ENCODE measurements at places on chromosomes 6 and 20.

GRCh38 chr6:105263685-105264610, 84.1 kb upstream of the POPDC3 start:
- no peak for DNase-seq

DNA sequence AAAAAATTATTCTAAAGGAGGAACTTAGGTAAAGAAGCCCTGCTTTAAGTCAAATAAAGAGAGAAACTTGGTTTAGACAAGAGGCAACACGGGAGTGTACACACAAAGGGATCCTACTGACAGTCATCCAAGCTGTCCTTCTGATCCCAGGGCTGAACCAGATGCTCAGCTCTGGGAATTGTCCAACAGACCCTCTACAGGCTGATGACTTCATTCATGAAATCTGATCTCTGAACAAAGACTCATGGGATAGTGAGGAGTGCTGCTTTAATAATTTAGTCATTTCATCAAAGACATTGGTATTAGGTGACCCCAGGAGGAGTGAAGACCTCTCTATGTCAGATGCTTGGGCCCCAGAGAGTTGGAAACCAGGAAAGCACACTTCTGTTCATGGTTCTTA, 65.6 kb upstream of the ARMH2 start:
- DNase-seq, result no peak

DNA sequence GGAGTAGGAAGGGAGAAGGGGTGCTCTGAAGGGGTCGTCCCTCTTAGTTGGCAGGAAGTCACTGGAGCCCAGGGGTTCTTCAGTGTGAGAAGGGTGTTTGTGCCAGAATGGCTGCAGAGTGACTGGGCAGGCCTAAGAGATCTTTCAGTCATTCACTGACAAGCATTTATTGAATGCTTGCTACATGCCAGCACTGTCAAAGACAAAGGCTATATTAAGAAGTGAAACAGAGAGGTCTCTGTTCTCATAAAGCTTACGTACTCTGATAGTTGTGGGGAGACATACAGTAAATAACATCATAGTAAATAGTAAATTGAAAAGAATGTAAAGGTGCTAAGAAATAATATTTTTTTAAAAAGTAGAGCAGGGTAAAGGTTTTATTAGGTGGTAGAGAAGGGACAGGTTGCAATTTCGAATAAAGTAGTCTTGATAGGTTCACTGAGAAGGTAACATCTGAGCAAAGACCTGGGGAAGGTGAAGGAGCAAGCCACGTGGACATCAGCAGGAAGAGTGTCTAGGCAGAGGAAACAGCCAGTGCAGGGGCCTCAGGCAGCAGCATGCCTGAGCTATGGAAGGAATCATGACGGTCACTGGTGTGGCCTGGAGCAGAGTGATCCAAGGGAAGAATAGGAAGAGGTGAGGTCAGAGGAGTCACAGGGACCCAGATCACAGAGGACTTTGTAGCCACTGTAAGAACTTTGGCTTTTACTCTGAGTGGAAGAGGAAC, 36.3 kb upstream of the RNF8 start:
- no peak for DNase-seq

- DNase-seq, result no peak
Observed at GRCh38 chr6:100924534-100925227, 43.6 kb upstream of the ASCC3 start.

DNA sequence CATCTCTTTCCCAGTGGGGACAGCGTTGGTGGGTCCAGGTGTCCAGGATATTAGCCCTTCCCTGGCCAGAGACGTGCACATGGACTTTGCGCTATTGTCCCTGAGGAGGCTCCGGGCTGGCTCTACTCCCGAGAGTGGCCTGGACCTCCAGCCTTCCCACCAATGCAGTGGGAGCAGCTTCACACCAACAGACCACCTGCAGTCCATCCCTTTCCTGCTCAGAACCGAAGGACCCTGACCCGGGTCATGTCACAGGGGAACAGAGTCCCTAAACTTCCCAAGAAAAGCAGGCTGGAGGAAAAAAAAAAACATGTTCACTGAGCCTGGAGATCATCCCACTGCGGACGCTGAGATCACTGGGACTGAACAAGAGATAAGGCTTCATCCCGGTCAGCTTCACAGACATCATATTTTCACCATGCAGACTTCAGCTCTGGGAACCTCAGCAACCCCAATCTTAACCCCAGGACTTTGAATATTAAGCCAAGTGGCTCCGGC, 18.3 kb downstream of the ZMYND8 start:
- DNase-seq, result no peak

GRCh38 chr6:89471287-89471867, 38.4 kb downstream of the ANKRD6 start:
- DNase-seq, result peak; percentile 21

DNA sequence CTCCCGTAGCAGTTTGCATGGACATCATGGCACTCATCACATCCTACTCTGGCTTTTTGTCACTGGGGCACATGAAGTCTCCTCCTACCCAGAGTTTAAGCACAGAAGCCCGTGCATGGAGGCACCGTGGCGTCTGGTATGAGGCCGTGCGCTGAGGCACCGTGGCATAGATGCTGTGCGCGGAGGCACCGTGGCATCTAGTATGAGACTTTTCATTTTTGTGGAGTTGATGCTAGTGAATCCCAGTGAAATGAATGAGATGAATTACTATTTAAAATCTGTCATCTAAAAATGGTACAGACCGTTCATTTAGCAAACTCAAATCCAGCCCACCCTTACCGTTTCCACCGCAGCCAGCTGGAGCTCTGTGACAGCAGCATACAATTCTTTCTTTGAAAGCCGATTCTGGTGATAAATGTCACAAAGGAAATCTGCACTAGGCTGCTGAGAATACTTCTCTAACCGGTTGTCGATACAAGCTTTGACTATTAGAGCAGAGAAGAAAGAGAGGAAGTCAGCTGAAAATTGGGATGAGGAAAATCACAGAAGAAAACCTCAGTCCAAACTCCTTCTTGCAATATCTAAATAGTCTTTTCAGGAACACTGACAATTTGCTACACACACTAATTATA, 11.3 kb downstream of the CYP24A1 start:
- no peak for DNase-seq

DNA sequence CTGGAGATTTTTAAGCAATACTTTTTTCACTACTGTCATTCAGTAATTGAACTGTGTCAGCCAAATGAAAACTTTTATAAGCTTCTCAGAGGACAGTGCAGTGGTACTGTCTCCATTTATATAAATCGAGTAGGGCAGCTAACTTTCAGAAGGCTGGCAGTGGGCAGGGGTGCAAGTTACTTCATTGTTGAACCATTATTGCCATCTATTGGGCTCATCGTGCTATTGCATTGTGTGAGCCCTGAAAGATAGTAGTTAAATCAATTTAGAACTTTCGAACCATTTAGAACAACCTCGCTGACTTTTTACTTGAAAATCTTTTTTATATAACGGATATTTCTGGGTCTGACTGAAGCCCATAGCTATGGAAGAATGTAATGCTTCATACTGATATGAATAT, 347.8 kb upstream of the PLCB4 start:
- DNase-seq, result peak; percentile 54

- peak; percentile 16 for DNase-seq
Observed at GRCh38 chr20:46520976-46521579, 7.7 kb upstream of the ZNF334 start.

DNA sequence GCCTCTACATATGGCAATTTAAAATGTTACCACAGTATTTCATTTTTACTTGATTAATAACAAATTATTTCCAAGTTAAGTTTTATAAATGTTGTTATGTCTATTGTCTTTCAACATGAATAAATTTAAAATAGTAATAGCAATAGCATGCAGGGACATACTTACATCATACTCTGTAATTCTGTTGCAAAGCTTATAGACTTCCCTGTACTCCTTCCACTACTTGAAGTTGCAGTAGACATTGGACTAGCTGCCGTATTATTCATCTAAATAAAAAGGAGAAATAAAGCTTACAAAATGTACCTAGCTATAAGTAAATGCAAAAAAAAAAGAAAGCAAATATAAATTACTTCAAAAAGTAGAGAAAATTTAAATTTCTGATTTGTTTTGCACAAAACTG, 12.7 kb downstream of the SUPT3H start:
- no peak for DNase-seq

- DNase-seq, result no peak
Observed at GRCh38 chr6:31657406-31658157, 1.9 kb downstream of the APOM start.

DNA sequence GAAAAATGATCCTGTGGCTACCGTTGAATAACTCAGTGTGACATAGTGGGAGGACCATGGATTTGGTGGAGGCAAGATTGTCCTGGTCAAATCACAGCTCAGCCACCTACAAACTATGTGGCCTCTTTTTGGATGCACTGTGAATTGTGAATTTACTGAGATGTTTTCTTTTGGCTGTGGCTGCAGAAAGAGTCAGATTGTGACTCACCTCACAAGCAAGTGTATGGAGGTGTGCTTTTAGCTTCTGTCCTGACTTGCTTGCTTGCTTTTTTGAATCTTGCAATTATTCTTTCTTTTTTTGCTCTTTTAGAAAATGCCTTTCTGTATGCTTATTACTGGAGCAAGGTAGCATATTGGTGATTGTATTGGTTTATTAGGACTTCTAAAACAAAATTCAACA, 122.9 kb upstream of the FOXO3 start:
- no peak for DNase-seq

- DNase-seq, result no peak
Observed at GRCh38 chr6:22350109-22350508, 53.3 kb upstream of the PRL start.

- no peak for DNase-seq
Observed at GRCh38 chr6:88698661-88699060, 264.8 kb downstream of the RNGTT start.

GRCh38 chr6:36349240-36349639, 12.6 kb upstream of the BNIP5 start:
- no peak for DNase-seq

DNA sequence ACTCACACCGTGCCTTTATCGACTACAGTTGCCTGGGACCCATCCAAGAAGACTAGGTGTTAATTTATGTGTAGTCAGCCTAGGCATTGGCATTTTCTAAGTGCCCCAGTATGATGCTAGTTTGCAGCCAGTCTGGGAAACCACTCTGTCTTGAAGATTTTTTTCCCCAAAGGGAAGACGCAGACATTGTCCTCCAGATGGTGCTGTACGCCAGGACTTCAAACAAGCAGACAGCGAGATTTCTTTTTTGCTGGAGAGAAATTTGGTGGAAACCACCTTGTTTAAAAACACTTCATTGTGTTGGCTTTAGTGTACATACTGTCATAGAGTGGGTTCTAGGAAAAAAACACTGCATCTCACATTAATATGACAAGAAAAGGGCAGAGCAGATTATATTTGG, 30.0 kb downstream of the ALDH5A1 start:
- DNase-seq, result peak; percentile 20

- no peak for DNase-seq
Observed at GRCh38 chr20:50138479-50139393, 14.8 kb downstream of the PEDS1 start.

DNA sequence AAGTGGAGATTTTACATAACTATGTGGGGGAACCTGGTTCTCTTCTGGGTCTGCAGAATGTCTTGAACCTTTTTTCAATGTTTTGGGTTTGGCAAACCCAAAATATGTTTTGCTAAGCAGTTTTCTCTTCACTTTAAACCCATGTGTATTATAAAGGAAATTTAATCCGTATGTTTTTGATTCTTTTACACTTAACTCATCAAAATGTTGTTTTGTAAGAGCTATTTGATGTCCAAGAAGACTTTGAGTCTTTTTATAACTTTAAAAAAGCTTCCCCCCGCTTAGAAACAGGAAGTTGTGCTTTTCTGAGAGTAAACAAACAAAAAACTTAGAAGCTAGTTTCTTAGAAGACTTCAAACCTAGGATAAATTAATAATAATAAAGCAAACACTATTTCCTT, 81.9 kb upstream of the CEP162 start:
- no peak for DNase-seq

DNA sequence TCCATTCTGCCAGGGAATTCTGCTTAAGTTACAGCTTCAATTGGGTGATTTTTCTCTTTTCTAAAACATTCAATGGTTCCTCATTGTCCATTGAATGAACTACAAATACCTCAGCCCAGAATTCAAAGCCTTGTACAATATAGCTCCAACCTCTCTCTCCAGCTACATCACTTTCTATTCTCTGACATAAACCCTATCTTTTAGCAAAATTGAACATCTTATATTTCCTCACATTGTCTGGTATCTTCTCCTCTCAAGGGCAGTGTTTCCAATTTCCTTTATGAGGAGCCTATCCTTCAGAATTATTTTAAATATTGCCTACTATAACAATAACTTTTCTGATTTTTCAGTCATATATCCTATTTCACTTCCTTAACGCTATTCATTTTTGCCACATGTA, 203.6 kb upstream of the RNF217 start:
- DNase-seq, result no peak

DNA sequence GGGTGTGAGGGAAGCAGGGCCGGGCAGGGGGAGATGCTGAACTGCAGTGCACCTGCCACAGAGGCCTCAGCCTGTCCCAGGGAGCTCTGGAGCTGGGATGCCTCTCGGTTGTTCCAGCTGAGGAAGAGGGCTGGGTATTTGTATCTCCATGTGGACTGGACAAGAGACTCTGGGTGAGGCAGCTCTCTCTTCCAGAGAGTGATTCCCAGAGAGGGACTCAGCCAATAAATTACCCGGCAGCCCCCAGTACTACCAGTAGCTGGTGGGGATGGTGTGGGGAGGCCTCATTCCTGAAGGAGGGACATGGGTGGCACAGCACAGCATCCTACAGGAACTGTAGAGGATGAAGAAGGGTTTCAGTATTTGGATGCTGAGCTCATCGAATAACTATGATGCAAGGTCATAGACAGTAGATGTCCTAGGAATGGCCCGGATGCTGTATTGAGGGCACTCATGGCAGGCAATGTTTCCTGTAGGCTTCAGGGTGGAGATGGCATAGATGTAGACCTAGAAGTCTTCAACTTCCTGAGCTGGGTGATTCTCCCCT, 1.4 kb downstream of the FGD2 start:
- DNase-seq, result no peak

GRCh38 chr6:149965194-149966020, 1.7 kb downstream of the ULBP1 start:
- DNase-seq, result no peak

DNA sequence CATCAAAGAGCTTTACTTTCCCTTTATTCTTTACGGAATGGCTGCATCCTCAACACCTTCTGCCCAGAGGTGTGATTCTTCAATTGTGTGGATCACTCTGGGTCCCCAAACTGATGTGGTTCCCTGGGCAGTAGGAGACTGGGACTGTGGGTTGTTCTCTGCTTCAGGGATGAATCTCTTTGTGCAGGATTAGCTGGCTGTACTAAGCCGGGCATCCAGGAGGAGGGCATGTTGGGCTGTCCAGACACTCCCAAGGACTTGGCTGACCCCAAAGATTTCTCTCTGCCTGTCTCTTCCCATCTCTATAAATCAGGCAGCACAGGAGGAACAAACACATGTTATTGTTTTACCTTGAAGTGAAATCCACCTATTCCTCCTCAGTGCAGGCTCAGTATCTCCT, 15.3 kb downstream of the FARS2 start:
- peak; percentile 8 for DNase-seq

- DNase-seq, result no peak
Observed at GRCh38 chr6:154887051-154887450, 108.1 kb upstream of the TIAM2 start.
